ENCODE measurements at places on chromosomes 2 and 18.
A peak's percentile ranks its signal among the peaks of the same experiment; 100 is the strongest.

DNA sequence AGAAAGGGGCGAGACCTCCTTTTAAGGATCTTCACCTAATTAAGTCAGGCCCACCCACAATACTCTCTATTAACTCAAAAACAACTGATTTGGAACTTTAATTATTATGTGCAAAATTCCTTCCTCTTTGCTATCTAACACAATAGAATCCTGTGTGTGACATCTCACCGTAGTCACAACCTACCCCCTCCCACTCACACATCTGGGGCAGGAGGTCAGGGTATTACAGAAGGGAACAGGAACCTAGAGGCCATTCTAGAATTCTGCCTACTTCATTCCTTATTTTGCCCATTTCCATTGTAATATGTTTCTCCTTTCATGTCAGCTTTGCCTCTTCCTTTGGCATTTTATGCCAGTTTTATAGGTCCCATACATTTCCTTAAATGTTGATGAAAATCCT lies 829.3 kb upstream of the ID2 start:
- no peak for DNase-seq

DNA sequence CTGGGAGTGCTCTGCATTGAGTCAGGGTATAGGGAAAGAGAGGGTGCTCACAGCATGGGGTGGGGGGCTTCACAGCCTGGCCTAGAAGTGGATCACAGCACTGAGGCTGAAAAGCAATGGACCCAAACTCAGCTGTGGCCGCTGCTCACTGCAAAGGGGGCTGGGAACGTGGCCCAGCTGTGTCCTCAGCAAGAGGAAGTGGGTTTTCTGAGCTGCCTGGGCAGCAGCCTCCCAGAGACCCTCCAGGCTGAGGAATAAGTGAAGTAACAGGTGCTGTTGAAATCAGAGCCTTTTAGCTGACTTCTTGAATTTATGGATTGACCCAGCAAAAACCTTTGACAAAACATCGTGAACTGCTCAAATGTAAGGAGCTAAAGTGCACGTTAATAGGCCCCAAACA lies 35.2 kb downstream of the PTGR3 start:
- no peak for DNase-seq

GRCh38 chr2:8142461-8142860 lies 539.4 kb upstream of the ID2 start:
- DNase-seq: no peak

GRCh38 chr2:170276925-170277629 lies 99.1 kb downstream of the MYO3B start:
- no peak for DNase-seq

DNA sequence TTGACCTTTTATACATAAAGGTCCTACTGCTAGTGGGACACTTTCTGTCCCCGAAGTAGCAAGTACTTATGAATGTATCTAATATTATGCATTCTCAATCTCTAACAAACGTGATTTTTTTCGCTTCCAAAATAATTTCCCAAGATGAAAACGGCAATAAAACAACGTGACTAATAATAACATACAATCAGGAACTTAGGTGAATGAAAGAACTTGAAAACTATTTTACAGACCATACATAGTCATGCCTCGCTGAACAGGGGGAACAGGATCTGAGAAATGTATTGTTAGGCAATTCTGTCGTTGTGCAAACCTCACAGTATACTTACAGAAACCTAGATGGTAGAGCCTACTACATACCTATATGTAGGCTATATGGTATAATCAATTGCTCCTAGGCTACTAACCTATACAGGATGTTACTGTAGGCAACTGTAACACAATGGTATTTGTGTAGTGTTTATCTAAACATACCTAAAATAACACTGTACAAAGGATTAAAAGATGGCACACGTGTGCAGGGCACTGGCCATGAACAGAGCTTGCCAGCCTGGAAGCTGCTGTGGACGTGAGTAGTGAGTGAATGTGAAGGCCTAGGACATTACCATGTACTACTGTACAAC lies 2.5 kb downstream of the RTN4 start:
- DNase-seq: no peak

DNA sequence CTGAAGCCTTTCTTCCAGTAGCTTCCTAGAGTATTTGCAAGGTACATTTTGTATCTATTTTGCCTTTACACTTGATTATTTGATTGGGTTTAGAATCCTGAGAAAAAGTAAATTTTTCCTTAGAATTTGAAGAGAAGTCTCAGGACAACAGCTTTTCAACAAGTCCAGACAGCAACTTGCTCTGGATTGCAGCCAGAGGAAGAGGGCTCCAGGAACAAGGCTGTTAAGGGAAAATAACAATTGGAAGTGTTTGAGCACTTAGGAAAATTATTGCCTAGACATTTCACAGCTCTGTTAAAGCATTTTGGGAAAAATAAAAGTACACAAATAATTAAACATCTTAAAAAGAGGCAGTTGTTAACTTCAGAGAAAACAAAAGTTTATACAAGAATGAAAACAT lies 58.3 kb upstream of the RAPGEF4 start:
- DNase-seq: no peak

DNA sequence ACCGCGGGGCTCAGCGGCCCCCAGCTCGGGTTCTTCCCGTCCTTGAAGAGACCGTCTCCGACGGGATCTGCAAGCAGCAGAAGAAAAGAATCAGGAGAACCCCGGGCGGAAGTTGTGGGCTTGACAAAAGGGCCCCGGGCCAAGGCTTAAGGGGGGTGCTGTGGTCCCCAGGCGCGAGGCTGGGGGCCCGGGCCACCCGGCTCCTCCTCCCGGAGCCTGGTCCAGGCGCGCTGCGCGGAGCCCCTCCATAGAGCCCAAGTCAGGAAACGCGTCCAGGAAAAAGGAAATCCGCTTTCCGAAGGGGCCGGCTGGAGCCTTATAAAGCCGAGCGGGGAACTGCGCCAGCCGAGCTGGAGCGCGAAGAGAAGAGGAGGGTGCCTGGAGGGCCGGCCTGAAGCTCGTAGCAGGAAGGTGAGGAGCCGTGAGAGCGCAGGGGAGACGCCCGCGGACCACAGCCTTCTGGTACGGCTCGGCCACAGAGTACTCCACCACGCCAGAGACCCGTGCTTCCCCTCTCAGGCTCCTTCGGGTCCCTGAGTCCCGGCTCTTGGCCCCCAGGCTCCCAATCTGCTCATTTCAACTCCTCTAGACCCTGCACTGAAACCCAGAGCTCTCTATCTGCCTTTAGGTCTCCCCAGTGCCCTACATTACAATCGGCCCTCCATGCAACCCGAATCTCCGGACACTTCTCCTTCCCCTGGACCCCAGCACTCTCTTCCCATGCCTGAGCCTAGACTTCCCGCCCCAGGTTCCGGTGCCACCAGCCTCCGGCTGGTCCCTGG lies 554 bp downstream of the FEV start:
- no peak for DNase-seq

DNA sequence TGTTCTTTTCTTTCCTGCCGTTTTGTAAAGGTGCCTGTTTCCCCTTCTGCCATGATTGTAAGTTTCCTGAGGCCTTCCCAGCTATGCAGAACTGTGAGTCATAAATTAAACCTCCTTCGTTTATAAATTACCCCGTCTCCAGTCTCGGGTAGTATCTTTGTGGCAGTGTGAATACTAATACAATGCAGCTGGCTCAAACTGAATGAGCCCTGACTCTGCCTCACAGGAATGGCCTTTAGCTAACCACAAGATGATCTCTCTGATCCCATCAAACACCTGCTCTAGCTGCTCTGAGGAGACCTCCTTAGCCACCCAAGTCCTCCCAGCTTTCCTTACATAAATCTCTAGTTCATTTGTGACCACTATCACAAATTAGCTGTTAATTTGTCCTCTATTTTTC lies 41.5 kb upstream of the CAB39 start:
- no peak for DNase-seq

GRCh38 chr2:34162231-34162630 lies 563.1 kb upstream of the FAM98A start:
- no peak for DNase-seq

DNA sequence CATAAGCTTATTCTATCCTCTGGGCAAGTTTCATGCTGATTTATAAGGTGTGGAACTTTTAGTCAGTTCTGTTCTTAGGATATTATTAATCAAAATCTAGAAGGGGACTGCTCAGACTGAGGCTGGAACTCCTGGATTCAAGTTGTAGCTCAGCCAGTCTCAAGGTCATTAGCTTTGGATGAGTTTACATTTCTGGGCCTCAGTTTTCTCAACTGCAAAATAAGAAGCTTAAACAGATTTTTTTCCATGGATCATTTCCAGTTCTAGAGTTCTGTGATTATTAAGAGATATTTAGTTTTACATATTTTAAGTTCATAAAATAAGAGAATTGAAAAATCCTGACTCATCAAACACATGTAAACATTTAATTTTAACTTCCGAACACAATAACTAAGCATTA lies 442.5 kb upstream of the PKDCC start:
- DNase-seq: no peak

- DNase-seq: no peak
These were observed 72.8 kb upstream of the LDLRAD4 start for GRCh38 chr18:13145636-13146190.

- DNase-seq: peak; percentile 42
These were observed 30.5 kb upstream of the VPS54 start for GRCh38 chr2:64049633-64050220.

DNA sequence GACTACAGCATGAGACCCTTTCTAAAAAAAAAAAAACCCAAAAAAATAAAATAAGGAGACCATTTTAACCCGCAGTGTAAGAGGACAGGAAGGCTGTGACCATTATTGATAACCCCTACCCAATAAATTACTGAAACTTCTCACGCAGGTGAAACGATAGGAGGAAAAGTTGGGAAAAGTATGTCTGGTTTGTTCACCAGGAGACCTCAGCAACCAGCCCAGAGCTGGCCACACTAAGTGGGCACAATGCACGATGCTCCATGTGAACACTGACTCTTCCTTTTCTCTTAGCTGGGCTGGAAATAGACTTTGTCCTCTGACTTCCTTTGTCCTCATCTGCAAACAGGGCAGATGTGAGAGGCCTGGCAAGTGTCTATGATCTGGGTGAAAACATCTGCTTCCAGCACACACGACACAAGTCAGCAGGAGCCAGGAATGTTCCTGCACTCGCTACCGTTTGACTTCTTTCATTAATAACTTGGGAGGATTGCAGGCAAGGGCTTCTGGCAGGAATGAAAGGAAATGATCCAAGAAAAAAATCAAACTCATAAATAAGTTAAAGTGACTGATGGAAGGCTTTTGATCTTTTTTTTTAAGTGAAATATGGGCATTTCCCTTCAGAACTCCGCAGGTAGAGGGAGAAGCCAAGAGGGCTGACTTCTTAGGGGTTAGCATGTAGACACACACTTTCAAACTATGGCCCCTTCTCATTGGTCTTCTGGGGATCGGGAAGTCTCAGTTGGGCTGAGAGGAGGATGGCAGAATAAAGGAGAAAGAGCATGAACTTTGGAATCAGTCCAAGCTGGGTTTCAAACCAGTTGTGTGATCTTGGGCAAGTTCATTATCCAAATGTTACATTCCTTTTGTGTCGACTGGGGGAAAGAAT lies 137.4 kb upstream of the MYCN start:
- no peak for DNase-seq

- DNase-seq: no peak
These were observed 75.6 kb upstream of the EPB41L3 start for GRCh38 chr18:5619376-5619775.

DNA sequence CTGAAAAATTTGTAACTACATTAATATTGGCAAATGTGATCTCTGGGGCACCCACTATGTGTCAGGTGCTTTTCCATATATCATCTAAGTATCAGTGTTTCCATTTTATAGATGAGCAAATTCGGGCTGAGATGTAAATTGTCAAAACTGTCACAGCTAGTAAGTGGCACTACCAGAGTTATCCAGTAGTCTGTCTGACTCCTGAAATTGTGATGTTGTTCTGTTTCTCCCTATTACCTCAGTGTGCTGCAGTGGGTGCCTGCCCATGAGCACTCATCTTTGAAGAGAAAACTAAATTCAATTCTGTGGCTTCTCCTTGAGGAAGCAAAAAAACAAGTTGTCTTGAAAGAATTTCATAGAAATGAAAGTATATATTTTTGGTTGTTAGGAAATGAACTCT lies 467.4 kb upstream of the FANCL start:
- no peak for DNase-seq

DNA sequence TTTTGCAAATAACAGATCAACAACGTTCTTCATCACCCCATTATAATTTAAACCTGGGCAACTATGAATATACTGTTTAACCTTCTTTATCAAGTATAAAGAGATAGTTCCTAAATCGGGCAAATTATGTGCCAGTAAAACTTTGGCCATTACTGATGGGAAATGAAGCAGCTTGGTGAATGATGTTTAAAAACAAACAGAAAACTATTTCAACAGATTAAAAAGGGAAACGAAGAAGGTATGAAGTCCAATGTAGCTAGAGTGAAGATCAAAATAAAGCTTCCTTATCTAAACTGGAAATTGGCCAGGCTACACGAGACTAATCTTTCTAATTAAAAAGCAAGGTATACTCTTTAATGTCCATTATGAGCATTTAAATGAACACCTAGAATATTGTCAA lies 6.7 kb upstream of the RBBP8 start:
- no peak for DNase-seq

- no peak for DNase-seq
These were observed 32.7 kb upstream of the GPC1 start for GRCh38 chr2:240402566-240403272.

- DNase-seq: no peak
These were observed 1.1 kb downstream of the FNDC4 start for GRCh38 chr2:27493948-27494283.

DNA sequence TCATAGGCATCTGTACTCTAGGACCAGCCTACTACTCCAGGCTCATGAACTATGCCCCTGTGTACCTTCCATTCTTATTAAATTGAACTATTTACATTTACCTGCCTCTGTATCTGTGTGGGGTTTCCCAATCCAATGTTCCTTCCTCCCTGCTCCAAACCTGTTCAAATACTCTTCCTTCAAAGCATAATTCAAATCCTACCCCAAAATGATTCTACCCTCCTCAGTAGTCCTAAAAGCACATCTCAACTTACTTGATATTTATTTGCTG lies 3.8 kb downstream of the MEMO1 start:
- no peak for DNase-seq

DNA sequence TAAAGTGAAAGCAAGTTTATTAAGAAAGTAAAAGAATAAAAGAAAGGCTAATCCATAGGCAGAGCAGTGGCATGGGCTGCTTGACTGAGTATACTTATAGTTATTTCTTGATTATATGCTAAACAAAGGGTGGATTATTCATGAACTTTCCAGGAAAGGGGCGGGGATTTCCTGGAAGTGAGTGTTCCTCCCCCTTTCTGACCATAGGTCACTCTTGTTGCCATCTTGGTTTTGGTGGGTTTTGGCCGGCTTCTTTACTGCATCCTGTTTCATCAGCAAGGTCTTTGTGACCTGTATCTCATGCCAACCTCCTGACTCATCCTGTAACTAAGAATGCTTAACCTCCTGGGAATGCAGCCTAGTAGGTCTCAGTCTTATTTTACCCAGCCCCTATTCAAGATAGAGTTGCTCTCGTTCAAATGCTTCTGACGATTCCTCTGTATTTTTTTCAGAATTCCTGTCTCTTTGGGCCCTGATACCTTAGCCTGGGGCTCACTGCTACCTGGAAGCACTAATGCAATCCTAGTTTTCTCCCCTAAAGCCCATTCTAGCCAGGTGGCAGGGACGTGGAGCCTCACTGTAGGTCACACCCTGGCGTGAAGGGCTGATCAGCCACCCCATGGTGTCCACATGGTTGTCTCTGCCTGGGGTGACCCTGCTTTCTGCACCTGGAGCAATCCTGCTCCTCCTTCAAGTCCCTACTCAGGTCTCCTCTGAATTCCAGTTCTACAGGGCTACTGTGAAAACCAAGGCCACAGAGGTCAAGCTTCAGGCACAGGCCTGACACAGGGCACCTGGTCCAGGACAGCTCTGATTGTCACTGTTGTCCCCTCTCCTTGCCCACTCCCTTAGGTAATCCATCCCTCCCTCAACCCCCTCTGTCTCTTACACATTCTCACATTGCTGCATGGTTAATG lies 6.0 kb upstream of the SLC35F6 start:
- DNase-seq: no peak

- DNase-seq: no peak
These were observed 1110.6 kb upstream of the ACVR2A start for GRCh38 chr2:146734042-146734820.
